ENCODE measurements at places on chromosomes 6 and 20.

DNA sequence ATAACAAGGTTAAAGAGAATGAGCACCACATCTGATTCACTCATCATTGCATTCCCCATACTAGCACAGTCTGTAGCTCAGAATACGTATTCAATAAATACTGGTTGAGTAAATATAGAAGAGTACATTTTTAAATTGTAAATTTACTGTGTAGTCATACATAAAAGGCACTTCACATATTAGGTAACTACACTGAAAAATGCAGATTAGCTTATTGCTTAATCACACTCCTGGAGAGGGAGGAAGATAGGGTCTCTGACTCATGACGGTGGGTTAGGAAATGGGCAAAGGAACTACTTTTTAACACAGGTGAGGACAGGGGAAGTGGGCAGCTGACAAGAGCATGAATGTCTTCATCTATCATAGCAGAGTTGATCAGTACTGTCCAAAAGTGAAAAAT, 133.2 kb downstream of the TBC1D32 start:
- no peak overlapping the region for H3K4me3 ChIP-seq
- H3K27me3 ChIP-seq = no peaks in the 10 kb centered on the region
- H3K36me3 ChIP-seq = no peaks in the 10 kb centered on the region

GRCh38 chr6:12844284-12845223, 128.0 kb downstream of the PHACTR1 start:
- no peak overlapping the region for H3K27ac ChIP-seq
- peaks cover 2% of the 10 kb centered on the region for H3K27me3 ChIP-seq
- no peaks in the 10 kb centered on the region for H3K4me1 ChIP-seq
- no peaks in the 10 kb centered on the region for H3K36me3 ChIP-seq
- no peak overlapping the region for H3K4me3 ChIP-seq

GRCh38 chr6:74115674-74116073, 419.7 kb downstream of the CD109 start:
- DNase-seq = no peak
- H3K27ac ChIP-seq = no peak overlapping the region
- H3K4me1 ChIP-seq = peaks cover 3% of the 10 kb centered on the region
- no peaks in the 10 kb centered on the region for H3K27me3 ChIP-seq
- no peak overlapping the region for H3K4me3 ChIP-seq

GRCh38 chr6:3314621-3315467, 56.1 kb downstream of the PSMG4 start:
- H3K36me3 ChIP-seq = no peaks in the 10 kb centered on the region
- H3K4me1 ChIP-seq = peaks cover 13% of the 10 kb centered on the region
- H3K27ac ChIP-seq = no peak overlapping the region
- no peak overlapping the region for H3K4me3 ChIP-seq
- H3K27me3 ChIP-seq = peaks cover 27% of the 10 kb centered on the region

GRCh38 chr6:106749609-106750008, 120.2 kb downstream of the QRSL1 start:
- H3K4me3 ChIP-seq = no peak overlapping the region
- no peaks in the 10 kb centered on the region for H3K4me1 ChIP-seq
- peaks cover 19% of the 10 kb centered on the region for H3K27me3 ChIP-seq
- no peaks in the 10 kb centered on the region for H3K36me3 ChIP-seq

GRCh38 chr6:136959471-136959891, 37.4 kb downstream of the SLC35D3 start:
- H3K27ac ChIP-seq = no peak overlapping the region
- H3K27me3 ChIP-seq = peaks cover 38% of the 10 kb centered on the region
- DNase-seq = no peak
- H3K4me1 ChIP-seq = peaks cover 6% of the 10 kb centered on the region

GRCh38 chr6:127520066-127520465, 931 bp upstream of the MTCL3 start:
- no peak overlapping the region for H3K27ac ChIP-seq
- H3K4me3 ChIP-seq = no peak overlapping the region
- H3K36me3 ChIP-seq = peaks cover 4% of the 10 kb centered on the region
- DNase-seq = peak; percentile 65
- H3K27me3 ChIP-seq = peaks cover 39% of the 10 kb centered on the region

DNA sequence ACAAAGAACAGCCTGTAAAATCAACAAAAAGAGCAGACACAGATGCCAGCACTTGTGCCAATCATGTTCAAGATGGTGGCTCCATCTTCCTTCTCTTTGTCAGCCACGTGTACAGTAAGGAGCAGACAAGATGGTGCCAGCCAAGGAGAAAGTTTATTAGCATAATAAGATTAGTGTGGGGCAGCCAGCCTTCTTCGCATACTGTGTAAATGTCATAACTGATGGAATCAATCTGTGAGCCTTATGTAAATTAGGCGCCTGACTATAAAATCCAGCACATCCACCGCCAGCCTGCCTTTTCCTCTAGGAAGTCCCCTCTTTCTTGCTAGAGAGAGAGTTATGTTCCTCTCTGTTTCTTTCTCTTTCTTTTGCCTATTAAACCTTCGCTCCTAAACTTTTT, 99.7 kb upstream of the RALGAPA2 start:
- H3K4me3 ChIP-seq = no peak overlapping the region
- no peaks in the 10 kb centered on the region for H3K4me1 ChIP-seq
- H3K27me3 ChIP-seq = peaks cover 6% of the 10 kb centered on the region
- no peaks in the 10 kb centered on the region for H3K36me3 ChIP-seq

DNA sequence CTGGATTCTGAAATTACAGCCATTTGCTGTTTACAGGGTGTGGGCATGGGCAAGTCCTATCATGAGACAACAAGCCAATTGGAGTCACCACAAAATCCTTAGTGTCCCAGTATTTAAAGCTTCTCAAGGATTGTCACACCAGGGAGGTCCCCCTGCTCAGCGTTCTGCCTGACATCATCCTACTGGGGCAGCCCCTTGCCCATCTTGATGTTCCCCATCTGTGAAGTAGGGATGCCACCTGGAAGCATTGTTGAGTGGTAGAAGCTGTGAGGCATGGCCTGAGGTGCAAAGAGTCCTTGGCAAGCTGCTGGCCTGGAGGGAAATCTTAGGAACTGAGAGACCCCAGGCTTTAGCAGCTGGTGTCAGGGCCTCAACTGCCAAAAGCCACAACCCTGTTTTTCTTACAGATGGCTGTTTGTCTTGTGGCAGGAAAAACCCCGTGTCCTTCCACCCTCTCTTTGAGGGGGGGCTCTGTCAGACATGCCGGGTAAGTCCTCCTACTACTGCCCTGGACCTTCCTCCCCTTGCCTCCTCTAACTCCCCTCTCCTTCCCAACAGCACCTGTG, 23.3 kb upstream of the MAPRE1 start:
- H3K36me3 ChIP-seq = no peaks in the 10 kb centered on the region
- no peaks in the 10 kb centered on the region for H3K27me3 ChIP-seq
- no peak for DNase-seq
- H3K4me1 ChIP-seq = peaks cover 25% of the 10 kb centered on the region

GRCh38 chr20:47886454-47887041, 101.3 kb upstream of the SULF2 start:
- H3K27me3 ChIP-seq = no peaks in the 10 kb centered on the region
- no peak overlapping the region for H3K4me3 ChIP-seq
- no peak overlapping the region for H3K27ac ChIP-seq

GRCh38 chr6:26051665-26052310, 35.4 kb upstream of the HFE start:
- H3K36me3 ChIP-seq = no peaks in the 10 kb centered on the region
- H3K27ac ChIP-seq = no peak overlapping the region
- H3K4me1 ChIP-seq = peaks cover 34% of the 10 kb centered on the region
- no peak for DNase-seq
- H3K4me3 ChIP-seq = no peak overlapping the region
- peaks cover 2% of the 10 kb centered on the region for H3K27me3 ChIP-seq

- H3K4me1 ChIP-seq = no peaks in the 10 kb centered on the region
- H3K27ac ChIP-seq = no peak overlapping the region
- H3K4me3 ChIP-seq = no peak overlapping the region
These were observed 203.4 kb downstream of the TTLL2 start for GRCh38 chr6:167528239-167528638.

- DNase-seq = no peak
- H3K4me3 ChIP-seq = no peak overlapping the region
- H3K27me3 ChIP-seq = no peaks in the 10 kb centered on the region
These were observed 21.7 kb downstream of the CPNE1 start for GRCh38 chr20:35643045-35643444.

DNA sequence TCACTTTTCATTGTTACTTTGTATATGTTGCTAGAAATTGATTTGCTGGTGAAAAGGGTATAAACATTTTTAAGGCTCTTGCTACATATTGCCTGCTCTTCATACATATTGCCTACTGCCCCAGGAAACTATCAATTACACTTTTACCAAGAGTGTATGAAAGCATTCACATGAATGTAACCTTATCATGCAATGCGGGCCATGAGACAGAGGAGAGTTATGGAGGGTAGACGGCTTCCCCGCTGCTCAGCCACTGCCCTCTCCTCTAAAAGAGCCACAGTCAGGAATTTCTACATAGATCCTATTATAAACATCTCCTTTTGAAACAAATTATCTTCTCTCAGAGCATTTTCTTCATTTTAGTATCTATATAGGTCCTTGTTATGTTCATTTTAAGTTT, 264.4 kb downstream of the ESR1 start:
- peaks cover 2% of the 10 kb centered on the region for H3K27me3 ChIP-seq
- H3K36me3 ChIP-seq = peaks cover 2% of the 10 kb centered on the region
- H3K27ac ChIP-seq = no peak overlapping the region
- DNase-seq = no peak
- H3K4me1 ChIP-seq = no peaks in the 10 kb centered on the region

DNA sequence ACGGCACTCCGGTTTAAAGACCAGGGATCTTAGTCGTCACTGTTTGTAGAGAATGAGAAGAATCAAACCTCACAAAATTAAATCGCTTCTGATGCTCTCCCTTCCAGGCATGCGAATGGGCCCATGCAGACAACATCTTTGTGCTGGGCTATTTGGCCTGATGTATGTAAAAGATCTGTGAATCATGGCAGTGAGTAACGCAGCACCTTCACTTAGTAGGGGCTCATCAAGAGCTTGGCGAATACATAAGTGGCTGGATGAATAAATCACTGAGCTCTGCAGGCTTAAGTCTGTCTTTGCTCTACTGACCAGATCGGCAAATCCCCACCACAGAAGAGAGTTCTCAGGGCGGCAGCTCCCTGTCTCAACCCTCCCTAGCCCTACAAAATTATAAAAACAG, 44.8 kb upstream of the AFDN start:
- no peak overlapping the region for H3K27ac ChIP-seq
- no peak overlapping the region for H3K4me3 ChIP-seq
- H3K4me1 ChIP-seq = no peaks in the 10 kb centered on the region
- DNase-seq = no peak
- peaks cover 14% of the 10 kb centered on the region for H3K27me3 ChIP-seq

GRCh38 chr6:140844167-140844566, 1288.6 kb upstream of the GJE1 start:
- no peaks in the 10 kb centered on the region for H3K36me3 ChIP-seq
- no peaks in the 10 kb centered on the region for H3K4me1 ChIP-seq
- H3K27me3 ChIP-seq = no peaks in the 10 kb centered on the region
- DNase-seq = no peak

GRCh38 chr20:62357681-62358080, 9.4 kb downstream of the LAMA5 start:
- no peak overlapping the region for H3K4me3 ChIP-seq
- H3K36me3 ChIP-seq = no peaks in the 10 kb centered on the region
- no peak for DNase-seq

- no peak overlapping the region for H3K4me3 ChIP-seq
- no peaks in the 10 kb centered on the region for H3K4me1 ChIP-seq
- H3K36me3 ChIP-seq = no peaks in the 10 kb centered on the region
- no peak overlapping the region for H3K27ac ChIP-seq
These were observed 59.2 kb downstream of the LAMP5 start for GRCh38 chr20:9573335-9574151.

DNA sequence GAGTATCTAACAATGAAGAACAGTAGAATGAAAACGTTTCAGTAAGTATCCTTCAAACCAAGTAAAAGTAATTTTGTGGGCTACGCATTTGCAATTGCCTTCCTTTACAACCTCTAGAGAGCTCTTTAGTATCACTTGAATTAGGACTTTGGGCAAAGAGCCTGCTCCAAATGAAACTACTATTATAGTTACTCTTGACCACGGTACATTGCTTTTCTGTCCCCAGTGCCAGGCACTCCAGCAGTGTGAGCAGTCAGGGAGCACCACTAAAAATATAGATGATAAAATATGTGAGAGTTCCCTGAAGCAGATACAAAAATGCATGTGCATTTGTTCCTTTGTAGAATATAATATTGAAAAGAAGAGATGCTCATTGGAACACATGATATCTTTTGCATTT, 450.1 kb upstream of the MANEA start:
- H3K4me3 ChIP-seq = no peak overlapping the region
- no peak for DNase-seq
- no peak overlapping the region for H3K27ac ChIP-seq
- no peaks in the 10 kb centered on the region for H3K36me3 ChIP-seq

GRCh38 chr6:149628875-149629510, 19.5 kb downstream of the KATNA1 start:
- peaks cover 31% of the 10 kb centered on the region for H3K36me3 ChIP-seq
- no peak for DNase-seq
- H3K4me3 ChIP-seq = no peak overlapping the region
- peak overlapping the region; percentile 61 for H3K27ac ChIP-seq
- no peaks in the 10 kb centered on the region for H3K27me3 ChIP-seq
- H3K4me1 ChIP-seq = peaks cover 7% of the 10 kb centered on the region

DNA sequence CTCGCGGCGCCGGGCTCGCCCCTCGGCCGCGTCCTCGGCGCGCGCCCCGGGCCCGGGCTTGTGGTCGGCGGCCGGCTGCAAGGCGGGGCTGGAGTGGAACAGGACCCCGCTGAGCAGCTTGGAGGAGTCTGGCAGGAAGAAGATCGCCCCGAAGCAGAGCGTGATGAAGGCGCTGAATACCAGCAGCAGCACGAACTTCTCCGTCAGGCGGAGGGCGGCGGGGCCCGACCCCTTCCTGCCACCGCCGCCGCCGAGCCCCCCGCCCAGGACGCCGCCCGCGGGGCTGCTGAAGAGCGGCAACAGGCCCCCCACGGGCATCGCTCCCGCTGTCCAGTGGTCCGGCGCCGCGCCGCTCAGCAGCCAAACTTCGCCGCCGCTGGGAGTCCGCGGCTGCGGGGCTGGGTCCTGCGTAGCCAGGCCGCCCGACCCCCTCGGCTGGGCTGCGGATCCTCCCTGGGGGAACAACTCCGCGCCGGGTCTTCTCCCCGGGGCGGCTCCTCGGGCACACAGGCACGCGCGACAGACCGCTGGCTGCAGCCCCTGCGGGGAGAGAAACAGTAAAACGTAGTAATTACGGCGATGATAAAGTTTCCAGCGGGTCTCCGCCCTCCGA, 707 bp downstream of the MAN1A1 start:
- H3K27ac ChIP-seq = peak overlapping the region; percentile 94
- peak overlapping the region; percentile 97 for H3K4me3 ChIP-seq
- no peaks in the 10 kb centered on the region for H3K27me3 ChIP-seq
- DNase-seq = no peak
- H3K36me3 ChIP-seq = peaks cover 35% of the 10 kb centered on the region

DNA sequence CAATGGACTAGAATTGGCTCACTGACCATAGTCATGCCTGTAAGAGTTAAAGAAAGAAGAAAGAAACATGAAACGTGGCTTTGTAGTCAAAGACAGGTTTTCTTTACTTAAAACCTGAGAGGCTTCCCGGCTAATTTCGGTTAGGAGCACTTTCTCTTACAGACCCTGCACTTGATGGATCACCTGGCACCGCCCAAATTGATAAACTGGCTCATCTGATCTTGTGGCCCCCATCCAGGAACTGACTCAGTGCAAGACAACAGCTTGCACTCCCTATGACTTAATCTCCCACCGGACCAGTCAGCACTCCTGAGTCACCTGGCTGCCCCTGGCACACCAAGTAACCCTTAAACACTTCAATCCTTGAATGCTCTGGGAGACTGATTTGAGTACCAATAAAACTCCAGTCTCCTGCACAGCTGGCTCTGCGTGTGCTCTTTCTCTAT, 12.3 kb downstream of the TMEM14B start:
- no peak overlapping the region for H3K27ac ChIP-seq
- H3K27me3 ChIP-seq = no peaks in the 10 kb centered on the region
- no peak for DNase-seq
- H3K36me3 ChIP-seq = peaks cover 47% of the 10 kb centered on the region
- H3K4me3 ChIP-seq = no peak overlapping the region
